ENCODE measurements at places on chromosomes 2 and 18.

DNA sequence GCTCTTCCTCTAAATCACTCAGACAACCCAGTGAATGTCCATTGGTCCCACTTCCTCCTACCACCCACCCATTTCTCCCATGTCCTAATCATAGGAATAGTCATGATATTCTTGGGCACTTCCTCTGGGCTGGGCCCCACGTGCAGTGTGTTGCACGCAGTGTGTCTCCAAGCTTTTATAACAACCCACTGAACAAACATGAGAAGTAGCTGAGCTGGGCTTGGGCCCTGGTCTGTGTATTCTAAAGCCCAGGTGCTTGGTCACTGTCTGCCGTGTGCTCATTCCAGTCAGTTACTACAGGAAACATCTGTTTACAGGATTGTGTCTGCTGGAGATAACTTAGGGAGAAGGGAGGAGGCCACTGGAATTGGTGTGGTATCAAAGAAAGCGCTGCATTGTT is 64.2 kb upstream of the THOC1 start:
- DNase-seq: no peak

GRCh38 chr18:5529471-5529870 is 14.3 kb downstream of the EPB41L3 start:
- no peak for DNase-seq

- no peak for DNase-seq
Observed at GRCh38 chr2:68237976-68238580, 14.3 kb downstream of the PPP3R1 start.

DNA sequence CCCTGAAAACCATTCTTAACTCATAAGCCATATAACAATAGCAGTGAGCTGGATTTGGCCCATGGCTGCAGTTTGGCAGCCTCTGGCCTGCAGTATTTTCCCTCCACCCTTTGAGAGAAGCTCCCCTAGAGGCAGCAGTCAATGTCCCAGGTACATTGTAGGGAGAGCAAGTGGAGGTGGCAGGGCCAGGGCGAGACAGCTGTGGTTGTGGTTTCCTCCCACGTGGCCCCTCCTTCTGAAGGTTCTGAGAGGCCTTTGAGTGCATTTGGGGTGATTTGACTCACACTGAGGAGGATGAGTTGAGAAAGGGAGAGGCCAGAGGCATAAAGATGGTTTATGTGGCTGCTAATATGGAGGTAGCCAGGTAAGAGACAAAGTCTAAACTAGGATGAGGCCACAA is 45.5 kb upstream of the LDAH start:
- DNase-seq: no peak

GRCh38 chr2:199220920-199221319 is 236.8 kb downstream of the SATB2 start:
- no peak for DNase-seq

DNA sequence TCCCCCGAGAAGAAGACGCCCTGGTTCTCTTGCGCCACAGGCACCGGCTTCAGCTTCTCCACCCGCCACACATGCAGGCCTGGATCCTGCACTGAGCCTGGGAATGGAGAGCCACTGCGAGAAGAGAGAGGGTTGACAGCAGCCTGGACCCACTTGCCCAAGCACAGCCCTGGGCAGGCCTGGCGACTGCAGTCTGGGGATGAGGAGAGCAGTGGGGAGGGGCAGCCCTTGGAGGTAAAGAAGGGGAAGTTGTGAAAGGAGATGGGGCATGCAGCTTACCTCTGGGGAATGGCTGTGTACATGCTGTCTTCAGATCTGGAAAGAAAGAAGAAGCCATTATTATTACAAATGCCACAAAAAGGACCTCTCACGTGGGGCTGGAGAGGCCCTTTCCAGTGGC is 8.3 kb downstream of the CAPG start:
- DNase-seq: no peak

DNA sequence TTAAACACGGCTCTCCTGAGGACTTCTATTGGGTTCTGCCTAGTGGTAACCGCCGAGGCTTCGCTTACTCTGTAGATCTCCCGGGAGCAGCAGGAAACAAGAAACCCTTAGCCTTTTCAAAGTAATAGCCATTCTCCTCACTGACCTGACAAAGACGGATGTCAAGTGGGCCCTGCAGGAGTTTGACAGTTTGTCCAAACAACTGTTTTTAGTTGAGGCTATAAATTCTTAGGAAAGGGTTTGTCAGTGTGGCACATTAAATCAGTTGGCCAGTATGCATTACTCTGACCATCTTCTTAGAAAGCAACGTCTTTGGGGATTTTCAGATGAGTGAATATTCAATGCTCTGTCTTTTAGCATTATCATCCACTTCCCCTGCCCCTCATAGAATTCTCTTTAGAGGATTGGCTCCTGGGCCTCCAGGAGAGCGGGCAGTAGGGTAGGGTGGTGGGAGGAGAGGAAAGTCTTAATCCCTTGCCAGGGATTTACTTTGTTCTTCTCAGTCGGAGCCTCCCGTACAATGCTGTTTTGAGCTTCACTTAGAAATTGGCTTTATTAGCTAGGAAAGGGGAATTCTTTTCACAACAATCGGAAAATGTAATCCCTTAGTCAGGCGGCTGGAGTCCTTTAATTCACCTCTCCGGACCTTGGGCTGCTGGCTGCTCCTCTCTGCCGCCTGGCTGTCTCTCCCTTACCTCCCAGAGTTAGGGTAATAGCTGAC is 13.3 kb upstream of the C18orf32 start:
- DNase-seq: no peak

DNA sequence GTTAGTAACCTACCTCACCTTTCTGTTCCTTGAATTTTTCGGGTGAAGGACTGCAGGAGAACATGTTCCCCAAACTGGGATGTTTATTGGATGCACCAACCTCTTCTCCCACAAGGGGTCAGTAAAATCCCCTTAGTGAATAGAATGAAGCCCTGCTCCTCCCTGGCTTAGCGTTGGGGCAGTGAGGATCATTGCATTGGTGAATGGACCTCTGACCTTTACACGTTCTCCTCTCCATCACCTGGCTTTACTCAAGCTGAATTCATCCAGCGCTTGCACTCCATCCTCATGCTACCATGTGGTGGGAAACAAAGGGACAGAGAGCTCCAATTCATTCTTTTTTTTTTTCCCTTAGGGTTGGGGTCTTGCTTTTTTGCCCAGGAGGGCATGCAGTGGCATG is 157.2 kb downstream of the MIB1 start:
- DNase-seq: peak; percentile 14

Data from NCI-H748 treated with DMSO at 0.1 percent for 48 hours (cell line).